Type B pancreatic cell (in vitro differentiated cells): ENCODE measurements at places on chromosomes 7 and 10. TPM values are rescaled to one million over a fixed set of nuclear protein-coding genes. Genes with fewer than 3 reads are reported as not detected.

TMEM140 gene
- total RNA-seq: 0.68 and 2.0 TPM in 2 replicates

SLC26A5 gene
- total RNA-seq: not detected in 2 replicates

RAPGEF5 gene
- 11.7 and 13.3 TPM in 2 replicates for total RNA-seq

MKX gene
- total RNA-seq: 0.29 and 0.36 TPM in 2 replicates

KCND2 gene
- 3.0 and 3.2 TPM in 2 replicates for total RNA-seq
